ENCODE measurements at places on chromosomes 3 and 15.

DNA sequence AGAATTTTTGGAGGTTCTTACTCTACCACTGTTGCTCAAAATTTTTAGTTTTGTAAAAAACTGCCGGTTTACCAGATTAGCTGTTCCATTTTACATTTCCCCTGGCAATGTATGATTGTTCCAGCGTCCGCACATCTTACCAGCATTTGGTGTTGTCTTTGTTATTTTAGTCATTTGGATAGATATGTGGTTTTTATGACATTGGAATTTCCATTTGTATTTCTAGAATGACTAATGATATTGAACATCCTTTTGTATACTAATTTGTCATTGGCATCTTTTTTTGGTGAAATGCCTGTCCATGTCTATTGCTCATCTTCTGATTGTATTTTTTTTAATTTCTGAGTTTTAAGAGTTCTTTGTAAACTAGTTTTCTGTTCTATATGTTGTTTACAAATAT is 28.5 kb downstream of the LRRC28 start:
- DNase-seq, result no peak

GRCh38 chr15:40097968-40098476 is 10.7 kb downstream of the BMF start:
- no peak for DNase-seq

- DNase-seq, result no peak
Measured at GRCh38 chr3:23576379-23576959, 229.3 kb upstream of the UBE2E1 start.

GRCh38 chr3:9866639-9867038 is 13.4 kb downstream of the CIDEC start:
- no peak for DNase-seq

GRCh38 chr3:4899710-4900109 is 79.5 kb upstream of the BHLHE40 start:
- no peak for DNase-seq

DNA sequence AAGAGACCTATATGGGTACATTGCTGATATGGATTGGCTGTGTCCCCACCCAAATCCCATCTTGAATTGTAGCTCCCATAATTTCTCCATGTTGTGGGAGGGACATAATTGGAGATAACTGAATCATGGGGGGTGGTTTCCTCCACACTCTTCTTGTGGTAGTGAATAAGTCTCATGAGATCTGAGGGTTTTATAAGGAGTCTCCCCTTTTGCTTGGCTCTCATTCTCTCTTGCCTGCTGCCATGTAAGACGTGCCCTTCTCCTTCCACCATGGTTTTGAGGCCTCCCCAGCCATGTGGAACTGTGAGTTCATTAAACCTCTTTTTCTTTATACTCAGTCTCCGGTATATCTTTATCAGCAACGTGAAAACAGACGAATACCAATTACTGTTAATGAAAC is 5.0 kb upstream of the ARRDC4 start:
- DNase-seq, result no peak

- no peak for DNase-seq
Measured at GRCh38 chr3:47722859-47723258, 58.8 kb downstream of the SMARCC1 start.

GRCh38 chr15:68440136-68440535 is 8.2 kb upstream of the ITGA11 start:
- DNase-seq, result no peak

DNA sequence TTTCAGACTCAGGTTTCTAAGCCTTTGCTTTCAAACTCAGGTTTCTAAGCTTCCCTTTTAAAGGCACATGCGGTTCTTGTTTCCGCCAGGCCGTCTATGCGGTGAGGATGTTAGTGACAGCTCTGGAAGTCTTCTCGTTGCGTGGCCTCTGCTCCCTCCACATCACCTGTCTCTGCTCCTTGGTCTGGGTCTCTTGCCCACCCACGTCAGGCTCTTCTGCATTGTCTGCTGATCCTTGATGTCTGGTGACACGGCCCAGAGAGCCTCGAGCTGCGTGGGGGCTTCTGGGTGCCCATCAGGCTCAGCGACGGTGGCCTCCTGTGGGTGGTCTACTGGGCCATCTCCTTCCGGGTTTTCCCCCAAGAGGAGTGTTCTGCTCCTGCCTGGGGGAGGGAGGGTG is 30.5 kb downstream of the KLF13 start:
- no peak for DNase-seq

GRCh38 chr3:32026593-32026992 is 45.0 kb downstream of the ZNF860 start:
- no peak for DNase-seq

DNA sequence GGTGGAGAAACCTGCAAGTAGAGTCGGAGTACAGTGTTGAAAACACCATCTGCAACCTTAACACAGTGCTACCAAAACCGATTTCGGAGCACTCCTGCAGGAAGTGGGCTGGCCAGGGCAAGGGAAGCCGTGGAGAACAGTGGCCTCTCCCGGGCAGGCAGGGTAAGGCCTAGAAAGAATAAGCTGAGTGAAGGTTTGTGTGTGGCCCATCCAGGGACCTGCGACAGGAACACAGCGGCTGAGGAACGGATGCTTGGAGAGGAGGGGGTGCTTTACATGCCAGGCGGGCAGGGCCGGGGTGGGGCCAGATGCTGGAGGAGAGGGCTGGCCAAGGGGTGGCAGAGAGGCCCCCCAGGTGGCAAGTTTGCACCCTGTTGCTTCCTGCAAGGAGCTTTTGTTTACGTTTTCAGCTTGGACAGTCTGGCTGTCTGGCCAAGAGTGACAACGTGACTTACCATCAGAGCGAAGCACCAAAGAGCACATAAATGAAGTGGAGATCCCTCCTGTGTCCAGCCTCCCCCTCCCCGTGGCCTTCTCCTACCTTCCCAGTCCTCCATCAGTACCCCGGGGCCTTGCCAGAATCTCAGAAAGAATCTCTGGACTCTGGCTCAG is 156.5 kb downstream of the PGPEP1L start:
- peak; percentile 80 for DNase-seq

GRCh38 chr3:124483915-124484470 is 246.3 kb upstream of the UMPS start:
- no peak for DNase-seq

GRCh38 chr3:140706360-140706759 is 28.5 kb downstream of the TRIM42 start:
- no peak for DNase-seq

DNA sequence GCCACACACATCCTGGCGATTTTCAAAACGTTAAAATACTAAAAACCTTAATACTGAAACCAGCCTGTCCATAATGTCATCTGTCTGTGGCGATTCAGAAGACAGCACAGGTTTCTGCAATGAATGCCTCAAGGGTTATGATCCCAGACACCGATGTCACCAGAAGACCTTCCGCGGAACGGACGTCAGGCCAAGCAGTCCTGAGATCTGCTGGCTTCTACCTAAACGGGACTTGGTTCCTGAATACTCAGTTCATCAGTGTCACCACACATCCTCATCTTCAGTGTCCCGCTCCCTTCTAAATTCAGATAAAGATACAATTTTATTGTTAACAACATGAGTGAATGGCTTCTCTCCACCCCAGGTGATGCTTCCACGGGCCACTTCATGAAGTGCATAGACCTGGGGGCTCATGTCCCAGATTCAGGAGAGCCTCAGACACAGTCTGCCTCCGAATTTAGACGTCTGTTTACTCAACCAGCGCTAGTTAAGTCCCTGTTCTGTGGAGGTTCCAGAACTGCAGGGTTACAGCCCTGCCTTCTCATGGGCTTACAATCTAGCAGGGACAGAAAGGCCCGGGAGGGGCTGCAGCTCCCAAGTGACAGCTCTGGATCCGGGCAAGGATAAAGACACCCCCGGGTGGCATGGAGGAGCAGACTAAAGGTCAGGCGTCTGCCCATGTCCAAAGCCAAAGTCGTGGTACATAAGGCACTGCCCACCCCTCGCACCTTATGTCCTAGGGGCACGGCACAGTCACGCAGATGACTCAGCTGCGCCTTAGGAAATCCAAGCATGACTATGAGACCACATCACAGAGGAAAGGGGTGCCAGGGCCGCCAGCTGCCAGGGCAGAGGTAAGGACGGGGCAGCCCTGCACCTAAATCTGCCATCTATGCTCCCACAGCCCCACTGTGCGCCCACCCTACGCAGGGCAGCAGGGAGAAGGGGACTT is 75.9 kb downstream of the VGLL4 start:
- no peak for DNase-seq

DNA sequence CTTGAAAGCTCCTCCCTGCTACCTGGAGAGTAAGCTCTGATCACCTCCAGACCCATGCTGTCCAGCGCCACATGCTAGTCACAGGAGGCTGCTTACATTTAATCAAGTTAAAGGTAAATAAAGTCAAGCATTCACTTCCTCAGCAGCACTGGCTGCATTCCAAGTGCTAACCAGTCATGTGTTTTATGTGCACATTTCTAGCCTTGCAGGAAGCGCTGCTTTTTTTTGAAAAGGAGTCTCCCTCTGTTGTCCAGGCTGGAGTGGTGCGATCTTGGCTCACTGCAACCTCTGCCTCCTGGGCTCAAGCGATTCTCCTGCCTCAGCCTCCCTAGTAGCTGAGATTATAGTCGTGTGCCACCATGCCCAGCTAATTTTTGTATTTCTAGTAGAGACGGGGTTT is 279.2 kb downstream of the GABRG3 start:
- no peak for DNase-seq

- no peak for DNase-seq
Measured at GRCh38 chr3:158098834-158099424, 7.3 kb downstream of the SHOX2 start.

- no peak for DNase-seq
Measured at GRCh38 chr3:44554626-44555592, at the start of gene ZKSCAN7. TSS of gene ZKSCAN7 (plus strand) at chr3:44555193. CDS start at chr3:44557048, 1,855 bp downstream.

DNA sequence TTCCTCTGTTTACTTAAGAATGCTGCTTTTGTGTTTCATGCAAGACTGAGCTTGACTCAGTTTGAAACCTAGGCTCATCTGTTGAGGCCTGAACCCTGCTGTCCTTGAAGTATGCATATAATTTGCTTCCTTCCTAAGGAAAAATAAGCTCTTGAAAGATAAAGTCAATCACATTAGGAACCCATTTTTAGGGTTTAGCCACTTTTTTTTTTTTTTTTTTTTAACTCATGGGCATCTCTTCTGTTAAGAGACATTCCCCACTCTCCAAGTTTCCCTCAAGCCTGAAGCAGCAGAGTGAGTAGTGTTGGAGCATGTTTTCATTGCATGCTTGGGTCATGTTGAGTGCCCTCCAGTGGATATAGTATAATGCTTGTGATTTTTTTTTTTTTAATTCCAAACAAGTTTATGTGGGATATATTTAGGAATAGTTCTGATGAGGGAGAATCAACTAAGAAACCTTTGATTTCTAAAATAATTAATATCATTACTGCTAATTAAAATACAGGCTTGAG is 3.6 kb downstream of the CTNNB1 start:
- peak; percentile 39 for DNase-seq

DNA sequence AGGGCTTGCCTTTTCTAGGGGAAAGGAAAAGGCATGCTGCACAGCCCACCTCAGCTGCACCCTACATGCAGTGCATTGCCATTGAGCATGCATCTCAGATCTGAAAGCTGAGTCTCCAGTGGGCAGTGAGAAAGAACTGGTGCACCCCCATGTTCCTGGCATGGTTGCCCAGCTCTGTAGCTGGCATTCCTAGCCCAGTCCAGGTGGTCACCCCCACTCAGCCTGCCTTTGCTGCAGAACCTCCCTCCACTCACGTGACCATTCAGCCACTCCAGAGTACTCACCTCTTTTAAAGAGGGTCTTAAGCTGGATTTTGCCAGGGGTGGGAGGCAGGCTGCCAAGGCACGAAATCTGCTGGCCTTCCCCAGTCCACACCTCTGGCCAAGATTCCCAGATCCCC is 208.6 kb upstream of the TOPAZ1 start:
- no peak for DNase-seq

GRCh38 chr15:59200560-59200959 is 6.1 kb upstream of the LDHAL6B start:
- no peak for DNase-seq

- DNase-seq, result peak; percentile 21
Measured at GRCh38 chr3:45034612-45035252, 8.6 kb downstream of the CLEC3B start.

DNA sequence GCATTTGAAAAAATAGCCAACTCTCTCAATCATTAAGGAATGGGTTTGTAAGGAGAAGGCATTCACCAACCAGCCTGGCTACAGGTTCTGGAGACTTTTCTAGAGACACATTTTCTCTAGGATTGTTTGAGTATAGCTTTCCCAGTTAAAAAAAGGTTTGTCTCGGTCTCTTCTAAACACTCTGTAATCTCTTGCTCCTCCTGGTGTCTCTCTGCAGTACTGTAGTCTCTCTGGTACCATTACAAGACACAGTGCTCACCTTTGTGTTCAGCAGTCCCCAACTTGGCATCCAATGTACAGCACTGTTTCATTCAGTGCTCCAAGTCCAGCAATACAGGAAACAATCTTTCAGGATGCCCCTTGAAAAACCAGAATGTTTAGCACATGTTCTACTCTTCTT is 534.4 kb downstream of the ZNF385D start:
- no peak for DNase-seq

DNA sequence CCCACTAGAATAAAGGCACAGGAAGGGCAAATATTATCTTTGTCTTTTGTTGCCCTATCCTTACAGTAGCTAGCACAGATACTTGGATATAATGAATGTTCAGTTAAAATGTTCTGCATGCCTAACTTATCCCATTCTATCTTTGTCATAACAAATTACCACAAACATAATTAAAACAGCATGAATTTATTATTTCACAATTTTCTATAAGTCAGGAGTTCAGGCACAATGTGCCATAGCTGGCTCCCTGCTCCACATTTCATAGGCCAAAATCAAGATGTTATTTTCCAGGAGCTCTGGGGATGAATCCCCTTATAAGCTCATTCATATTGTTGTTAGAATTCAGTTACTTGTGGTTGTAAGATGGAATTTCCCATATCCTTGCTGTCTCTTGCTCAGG is 975.5 kb downstream of the IGSF11 start:
- no peak for DNase-seq

- DNase-seq, result no peak
Measured at GRCh38 chr3:45486136-45486535, 97.8 kb downstream of the LARS2 start.

DNA sequence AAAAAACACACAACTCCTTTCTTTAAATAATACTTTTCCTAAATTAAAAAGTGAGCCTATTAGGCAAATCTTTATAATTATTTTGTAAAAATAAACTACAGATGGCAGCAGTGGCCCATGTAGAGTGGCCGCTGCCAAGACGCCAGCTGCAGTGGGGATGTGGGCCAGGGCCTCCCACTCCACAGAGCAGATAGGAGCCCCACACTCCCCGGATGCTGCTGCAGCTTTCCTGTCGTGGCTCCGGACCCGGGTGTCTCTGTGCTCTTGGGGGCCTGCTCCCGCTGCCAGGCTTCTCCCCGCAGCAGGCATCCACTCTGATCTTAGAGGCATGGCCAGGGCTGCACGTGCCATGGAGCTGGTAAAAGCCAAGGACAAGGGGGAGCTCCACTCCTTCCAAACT is 67.5 kb downstream of the PROS1 start:
- no peak for DNase-seq

DNA sequence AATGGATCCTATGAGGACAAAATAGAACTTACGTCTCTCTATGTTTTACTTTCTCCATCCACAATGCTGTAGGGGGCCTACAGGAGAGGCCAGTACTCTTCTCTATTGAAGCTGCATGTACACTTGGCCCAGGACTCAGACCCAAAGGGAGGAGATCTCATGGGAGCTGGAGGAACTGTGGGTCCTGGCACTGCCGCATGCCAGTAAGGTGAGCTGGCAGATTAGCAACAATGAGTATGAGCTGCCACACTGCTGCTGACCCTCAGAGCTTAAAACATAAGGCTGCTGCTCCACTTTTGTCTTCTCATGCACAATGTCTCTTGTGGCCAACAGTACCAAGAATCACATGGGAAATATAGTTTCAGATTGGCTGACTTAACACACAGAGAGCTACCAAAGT is 57.8 kb upstream of the TBC1D5 start:
- no peak for DNase-seq

Data from NCI-H1417 (cell line).